Stimulated activated naive CD8-positive, alpha-beta T cell treated with anti-CD3 and anti-CD28 coated beads, Interleukin-15, amount 100 ng/mL, for 72 hours (primary cell): ENCODE measurements at places on chromosomes 2 and 18.

- no peak for DNase-seq
These were observed 111.0 kb upstream of the SALL3 start for GRCh38 chr18:78868330-78869316.

DNA sequence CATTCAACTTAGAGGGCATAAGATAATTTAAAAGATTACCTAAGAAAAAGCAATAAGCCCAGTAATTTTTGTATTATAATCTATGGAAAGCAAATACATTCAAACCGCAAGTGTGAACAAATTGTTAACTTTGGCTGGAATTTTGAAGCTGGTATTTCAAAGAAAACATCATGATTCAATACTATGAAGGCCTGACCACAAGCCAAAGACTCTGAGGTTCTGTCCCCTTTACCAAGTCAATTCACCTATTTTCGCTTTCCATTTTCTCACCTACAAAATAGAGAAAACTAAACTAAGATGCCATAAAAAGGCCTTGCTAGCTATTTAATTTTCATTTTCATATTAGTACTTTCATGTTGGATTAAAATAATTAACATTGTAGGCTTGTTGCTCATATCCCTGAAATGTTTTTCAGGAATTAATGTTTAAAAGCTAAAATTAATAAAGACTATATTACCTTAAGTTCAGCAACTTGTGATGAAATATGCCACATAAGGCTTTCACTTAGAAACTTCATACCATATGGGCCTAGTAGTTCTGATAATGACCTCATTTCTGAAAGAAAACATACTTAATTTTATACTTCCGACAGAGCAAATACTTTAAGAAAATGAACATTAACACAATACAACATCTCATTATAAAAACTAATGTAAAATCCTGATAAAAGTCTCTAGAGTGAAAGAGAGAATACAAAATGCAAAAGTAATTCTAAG lies 85.7 kb upstream of the FRZB start:
- no peak for DNase-seq

DNA sequence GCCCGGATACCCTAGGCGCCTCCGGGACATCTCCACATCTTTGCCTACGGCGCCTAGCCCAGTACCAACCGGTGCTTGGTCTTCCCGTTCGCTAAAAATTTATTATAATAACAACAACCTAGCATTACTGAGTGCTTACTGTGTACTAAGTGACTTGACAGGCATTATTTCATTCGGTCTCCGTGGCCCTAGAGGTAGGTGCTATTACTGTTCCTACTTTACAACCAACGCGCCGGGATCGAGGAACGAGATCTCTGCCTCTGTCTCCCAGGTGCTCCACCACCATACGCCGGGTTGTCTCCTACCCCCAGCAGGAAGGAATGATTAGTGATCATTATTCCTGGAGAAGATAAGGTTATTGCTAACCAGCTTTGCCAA lies 657 bp upstream of the BIN1 start:
- no peak for DNase-seq

DNA sequence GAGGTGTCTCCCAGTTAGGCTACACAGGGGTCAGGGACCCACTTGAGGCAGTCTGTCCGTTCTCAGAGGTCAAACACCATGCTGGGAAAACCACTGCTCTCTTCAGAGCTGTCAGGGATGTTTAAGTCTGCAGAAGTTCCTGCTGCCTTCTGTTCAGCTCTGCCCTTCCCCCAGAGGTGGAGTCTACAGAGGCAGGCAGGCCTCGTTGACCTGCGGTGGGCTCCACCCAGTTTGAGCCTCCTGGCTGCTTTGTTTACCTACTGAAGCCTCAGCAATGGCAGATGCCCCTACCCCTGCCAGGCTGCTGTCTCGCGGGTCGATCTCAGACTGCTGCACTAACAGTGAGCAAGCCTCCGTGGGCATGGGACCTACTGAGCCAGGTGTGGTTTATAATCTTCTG lies 346.3 kb downstream of the CELF4 start:
- DNase-seq = no peak

DNA sequence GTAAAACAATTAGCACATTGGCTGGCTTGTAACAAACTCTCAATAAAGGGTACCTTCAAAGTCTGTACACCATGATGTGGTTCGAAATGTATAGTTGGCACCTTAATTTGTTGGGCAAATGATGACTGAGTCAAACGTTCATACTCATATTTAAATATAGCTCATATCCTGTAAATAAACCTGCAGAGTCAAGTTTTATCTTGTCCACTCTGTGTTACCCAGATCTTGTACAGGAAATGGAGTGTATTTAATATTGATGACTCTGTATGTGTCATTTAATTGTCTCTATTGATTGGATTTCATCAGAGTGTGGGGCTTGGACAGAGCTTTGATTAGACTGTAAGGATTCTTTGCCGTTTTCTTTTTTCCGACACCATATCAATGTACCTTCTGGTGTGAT lies 805.6 kb upstream of the ZEB2 start:
- no peak for DNase-seq

- DNase-seq = no peak
These were observed 35.7 kb downstream of the STEAP3 start for GRCh38 chr2:119259296-119259860.

- DNase-seq = peak; percentile 41
These were observed 107.9 kb downstream of the ALPK2 start for GRCh38 chr18:58520969-58521368.

- DNase-seq = no peak
These were observed 25.7 kb upstream of the PDE1A start for GRCh38 chr2:182452456-182452990.

GRCh38 chr2:27893006-27893405 lies 2.5 kb downstream of the BABAM2 start:
- no peak for DNase-seq
